ENCODE measurements at places on chromosomes 6 and 20.
A peak's percentile ranks its signal among the peaks of the same experiment; 100 is the strongest.

DNA sequence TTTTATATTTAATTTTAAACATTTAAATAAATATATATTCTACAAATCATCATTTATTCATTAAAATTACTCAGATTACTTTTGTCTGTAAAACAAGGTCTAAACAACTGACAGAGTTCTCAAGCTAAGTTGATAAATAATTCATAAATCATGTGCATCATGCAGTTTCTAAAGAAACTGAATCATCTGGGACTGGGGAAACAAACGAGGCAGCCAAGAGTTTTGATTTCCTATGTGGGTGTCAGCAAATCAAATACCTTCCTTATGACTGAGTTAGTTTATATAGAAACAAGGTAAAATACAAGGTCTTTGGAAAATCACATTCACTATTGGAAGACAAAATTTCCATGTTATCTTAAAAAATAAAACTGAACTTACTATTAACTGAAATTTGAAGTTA is 149.9 kb upstream of the BEND6 start:
- no peak for DNase-seq

DNA sequence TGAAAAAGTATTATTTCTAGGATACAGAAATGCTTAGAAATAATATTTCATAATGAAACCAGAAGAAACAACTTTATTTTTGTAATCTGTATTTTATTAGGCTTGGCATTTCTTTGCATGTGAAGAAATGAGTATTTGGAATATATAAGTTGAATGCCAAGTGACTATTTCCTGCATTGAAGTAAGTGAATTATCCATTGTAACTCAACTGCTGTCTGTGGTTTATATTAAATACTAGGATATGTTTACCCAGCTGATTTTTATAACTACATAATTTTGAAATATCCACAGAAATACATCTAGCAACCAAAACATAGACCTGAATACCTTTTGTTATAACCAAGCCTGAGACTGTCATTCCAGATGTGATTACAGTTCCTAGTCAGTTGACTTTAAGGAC is 207.6 kb downstream of the THBS2 start:
- DNase-seq: no peak

DNA sequence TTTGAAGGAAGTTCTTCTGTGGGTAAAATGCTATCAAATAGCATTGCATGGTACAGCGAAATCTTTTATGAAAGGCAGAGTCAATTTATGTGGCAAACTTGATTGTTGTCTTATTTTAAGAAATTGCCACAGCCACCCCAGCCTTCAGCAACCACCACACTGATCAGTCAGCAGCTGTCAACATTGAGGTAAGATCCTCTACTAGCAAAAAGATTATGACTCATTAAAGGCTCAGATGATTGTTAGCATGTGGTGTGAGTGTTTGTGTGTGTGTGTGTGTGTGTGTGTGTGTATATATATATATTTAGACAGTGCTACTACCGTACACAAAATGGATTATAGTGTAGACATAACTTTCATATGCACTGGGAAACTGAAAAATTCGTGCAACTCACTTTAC is 27.8 kb downstream of the LRRN4 start:
- no peak for DNase-seq

GRCh38 chr20:58892141-58892931 is 39.8 kb downstream of the GNAS start:
- DNase-seq: peak; percentile 58

- DNase-seq: no peak
Measured at GRCh38 chr6:83883240-83883639, 23.8 kb downstream of the CYB5R4 start.

DNA sequence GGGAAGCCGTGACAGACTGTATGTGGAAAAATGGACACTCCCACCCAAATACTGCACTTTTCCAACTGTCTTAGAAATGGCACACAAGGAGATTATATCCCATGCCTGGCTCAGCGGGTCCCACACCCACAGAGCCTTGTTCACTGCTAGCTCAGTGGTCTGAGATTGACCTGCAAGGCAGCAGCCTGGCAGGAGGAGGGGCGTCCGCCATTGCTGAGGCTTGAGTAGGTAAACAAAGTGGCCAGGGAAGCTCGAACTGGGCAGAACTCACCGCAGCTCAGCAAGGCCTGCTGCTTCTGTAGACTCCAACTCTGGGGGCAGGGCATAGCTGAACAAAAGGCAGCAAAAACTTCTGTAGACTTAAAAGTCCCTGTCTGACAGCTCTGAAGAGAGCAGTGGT is 11.4 kb upstream of the RNF146 start:
- DNase-seq: no peak

GRCh38 chr20:39825950-39826349 is 863.1 kb downstream of the MAFB start:
- no peak for DNase-seq

GRCh38 chr20:33655164-33655563 is 7.0 kb upstream of the C20orf144 start:
- DNase-seq: no peak

GRCh38 chr6:35919085-35919826 is 1.6 kb downstream of the SRPK1 start:
- no peak for DNase-seq

- no peak for DNase-seq
Measured at GRCh38 chr6:10621213-10621612, 73.2 kb downstream of the C6orf52 start.

- DNase-seq: peak; percentile 63
Measured at GRCh38 chr20:3218307-3218988, 9.2 kb downstream of the ITPA start.

DNA sequence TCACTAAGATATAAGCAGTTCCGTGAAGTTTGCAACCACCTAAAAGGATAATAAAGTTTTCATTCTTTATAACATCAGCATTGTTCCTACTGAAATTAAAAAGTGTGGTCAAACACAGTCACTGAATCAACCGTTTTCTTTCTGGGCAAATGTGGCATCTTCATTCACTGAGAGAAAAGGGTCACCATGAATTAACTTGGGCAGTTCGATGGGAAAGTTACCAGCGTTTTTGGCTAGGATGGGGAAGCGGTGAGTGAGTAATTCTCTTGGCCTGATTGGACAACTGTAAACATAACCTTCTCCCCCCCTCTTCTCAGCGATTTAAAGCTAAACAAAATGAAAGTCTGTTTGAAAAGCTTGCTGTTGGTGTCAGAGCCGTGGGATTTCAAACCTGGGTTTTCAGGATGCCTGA is 181.8 kb downstream of the SASH1 start:
- no peak for DNase-seq

DNA sequence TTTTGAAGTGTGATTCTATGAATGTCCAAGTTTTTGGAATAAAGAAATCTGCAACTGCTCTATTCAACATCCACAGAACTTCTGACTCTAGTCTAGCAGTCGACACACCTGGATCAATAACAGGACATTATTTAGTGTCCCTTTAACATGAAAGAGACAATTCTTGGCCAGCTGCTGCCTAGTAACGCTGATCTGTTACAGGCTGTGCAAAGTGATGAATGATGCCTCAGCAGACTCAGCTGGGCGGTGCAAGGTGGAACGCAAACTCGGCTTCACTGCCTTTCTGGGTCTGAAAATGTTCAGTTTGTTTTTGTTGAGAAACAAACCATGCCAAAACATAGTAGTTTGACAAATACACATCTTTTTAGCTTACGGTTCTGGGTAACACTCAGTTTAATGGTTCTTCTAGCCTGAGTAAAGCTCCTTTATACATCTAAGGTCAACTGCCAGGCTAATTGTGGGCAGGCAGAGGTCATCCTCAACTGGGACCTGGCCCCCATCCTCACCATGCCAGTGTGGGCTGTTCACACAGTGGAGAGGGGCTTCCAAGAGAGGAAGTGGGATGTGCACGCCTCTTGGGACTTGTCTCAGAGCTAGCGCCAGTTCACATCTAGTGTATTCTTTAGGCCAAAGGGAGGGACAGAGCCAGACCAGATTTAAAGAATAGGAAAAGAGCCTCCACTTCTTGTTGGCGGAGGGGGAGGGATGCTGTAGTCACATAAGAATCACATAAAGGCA is 879.7 kb downstream of the QKI start:
- no peak for DNase-seq

- DNase-seq: no peak
Measured at GRCh38 chr6:165743366-165743898, 80.4 kb upstream of the PDE10A start.

DNA sequence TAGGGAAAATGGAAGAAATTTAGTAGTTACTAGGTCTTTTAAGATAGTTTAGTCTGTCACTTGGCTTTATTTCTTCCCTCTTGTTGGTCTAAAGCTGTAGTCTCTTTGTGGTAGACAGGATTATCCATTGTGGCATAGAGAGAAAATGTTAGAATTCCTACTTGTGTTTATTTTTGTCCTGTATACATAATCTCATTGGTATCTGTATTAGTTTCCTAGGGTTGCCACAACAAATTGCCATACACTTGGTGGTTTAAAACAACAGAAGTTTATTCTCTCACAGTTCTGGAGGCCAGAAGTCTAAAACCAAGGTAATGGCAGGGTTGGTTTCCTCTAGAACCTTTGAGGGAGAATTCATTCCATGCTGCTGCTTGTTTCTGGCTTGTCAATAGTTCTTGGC is 119.4 kb downstream of the ZFAND3 start:
- DNase-seq: no peak

GRCh38 chr6:143187238-143187923 is 126.7 kb downstream of the AIG1 start:
- DNase-seq: no peak

DNA sequence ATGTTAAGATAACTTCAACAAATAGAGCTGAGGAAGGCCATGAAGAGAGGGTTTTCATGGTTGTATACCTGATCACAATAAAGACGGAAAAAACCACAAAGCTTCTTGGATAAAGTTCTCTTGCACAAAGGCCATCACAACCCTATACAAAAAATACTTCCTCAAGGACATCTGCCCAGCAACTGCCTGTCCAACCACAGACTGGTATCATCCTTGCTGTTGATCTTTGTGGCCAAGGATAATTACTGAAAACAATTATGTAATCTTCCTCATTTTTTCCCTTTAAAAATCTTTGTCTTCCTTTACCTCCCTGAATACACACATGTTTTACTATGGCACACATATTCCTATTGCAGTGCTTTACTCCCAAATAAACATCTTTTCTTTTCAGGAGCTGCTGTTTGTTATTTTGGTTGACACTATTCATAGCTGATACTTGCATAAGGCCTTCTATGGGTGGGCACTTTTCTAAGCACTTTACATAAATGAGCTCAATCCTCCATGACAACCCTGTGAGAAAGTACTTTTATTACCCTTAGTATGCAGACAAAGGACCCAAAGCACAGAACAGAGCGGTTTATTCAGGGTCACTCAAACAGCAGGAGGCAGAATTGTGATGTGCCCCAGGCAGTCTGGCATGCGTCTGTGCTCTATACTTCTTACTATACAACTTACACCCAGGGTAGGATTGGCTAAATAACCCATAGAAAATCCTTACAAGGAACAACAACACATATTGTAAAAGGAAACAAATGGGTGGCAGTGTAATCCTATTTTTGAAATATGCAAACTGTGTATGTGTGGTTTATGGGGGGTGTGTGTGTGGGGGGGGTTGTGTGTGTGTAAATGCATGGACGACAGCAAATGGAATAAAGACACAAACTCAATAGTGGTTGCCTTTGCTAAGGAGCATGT is 35.1 kb downstream of the SNRNP48 start:
- no peak for DNase-seq

DNA sequence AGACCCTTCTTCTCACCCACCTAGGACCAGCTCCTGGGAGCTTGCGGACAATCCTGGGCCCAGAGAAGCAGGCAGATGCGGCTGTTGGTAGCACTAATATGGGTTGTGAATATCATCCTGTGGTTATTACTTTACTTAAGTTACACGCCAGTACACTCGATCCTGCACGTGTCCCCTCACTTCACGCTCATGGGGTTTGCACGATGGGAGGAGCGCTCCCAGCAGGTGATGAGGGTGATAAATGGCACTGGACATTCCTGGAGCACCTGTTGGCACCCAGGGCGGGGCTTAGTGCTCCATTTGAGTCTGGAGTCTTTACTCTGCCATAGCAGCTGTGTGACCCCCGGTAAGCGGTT is 335.1 kb downstream of the PREX1 start:
- no peak for DNase-seq
